ENCODE measurements at places on chromosomes 11 and 22.

GRCh38 chr11:115360186-115360824 lies 143.9 kb downstream of the CADM1 start:
- no peak for DNase-seq

DNA sequence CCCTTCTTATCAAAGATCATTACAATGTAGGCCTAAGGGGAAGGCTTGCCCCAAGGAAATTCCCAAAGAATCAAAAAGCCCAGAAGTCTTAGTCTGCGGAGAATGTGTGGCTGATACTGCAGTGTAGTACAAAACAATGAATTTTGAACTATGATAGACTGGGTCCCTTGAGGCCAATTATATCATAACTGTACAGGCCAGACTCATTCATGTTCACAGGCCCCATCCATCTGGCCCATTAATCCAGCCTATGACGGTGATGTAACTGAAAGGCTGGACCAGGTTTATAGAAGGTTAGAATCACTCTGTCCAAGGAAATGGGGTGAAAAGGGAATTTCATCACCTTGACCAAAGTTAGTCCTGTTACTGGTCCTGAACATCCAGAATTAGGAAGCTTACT lies 35.2 kb downstream of the IGLL1 start:
- DNase-seq: no peak

DNA sequence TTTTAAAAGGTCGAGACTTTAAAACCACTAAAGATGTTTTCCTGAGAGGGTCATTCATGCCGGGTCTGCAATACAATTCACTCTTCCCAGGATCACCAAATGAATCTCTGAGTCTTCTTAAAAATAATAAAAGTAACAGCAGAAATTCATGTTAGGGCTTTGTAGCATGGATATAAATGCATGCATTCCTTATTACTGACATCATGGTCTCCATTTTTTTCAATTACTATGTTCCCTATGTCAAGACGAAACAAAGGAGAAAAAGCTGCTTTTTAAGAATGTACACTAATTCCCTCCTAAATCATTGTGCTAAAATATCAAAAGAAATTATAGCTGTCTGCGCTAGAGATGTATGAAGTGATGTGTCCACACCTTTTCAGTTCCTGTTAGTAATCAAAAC lies 789.9 kb upstream of the LRRC4C start:
- no peak for DNase-seq

DNA sequence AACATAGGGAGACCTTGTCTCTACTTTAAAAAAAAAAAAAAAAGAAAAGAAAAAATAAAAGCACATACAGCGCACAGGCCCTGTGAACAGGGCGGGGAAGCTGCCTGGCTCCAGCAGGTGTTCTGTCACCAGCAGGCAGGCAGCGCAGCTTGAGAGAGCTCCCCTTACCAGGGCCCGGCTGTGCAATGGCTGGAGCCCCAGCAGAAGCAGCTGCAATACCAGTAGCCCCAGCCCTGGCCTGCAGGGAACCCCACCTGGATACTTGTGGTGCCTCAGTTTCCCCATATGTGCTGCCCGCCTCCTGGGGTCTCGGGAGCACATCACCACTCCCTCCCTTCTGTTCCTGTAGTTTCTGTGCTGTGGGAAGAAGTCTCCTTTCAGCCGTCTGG lies 12.3 kb downstream of the TSPAN32 start:
- DNase-seq: no peak

DNA sequence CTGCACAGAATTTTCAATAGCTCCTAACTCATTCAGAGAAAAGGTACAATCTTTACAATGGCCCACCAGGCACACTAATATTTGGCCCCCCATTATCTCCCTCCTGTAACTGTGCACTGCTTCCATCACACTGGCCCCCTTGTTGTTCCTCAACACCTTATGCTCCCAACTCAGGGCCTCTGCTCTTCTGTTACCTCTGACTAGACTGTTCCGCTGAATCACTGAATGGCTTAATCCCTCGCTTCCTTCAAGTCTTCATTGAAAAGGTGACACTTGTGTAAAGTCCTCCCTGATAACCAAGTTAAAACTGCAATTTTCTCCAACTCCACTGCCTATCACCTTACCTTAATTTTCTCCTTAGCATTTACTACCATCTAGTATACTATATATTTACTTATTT lies 21.8 kb downstream of the PIK3C2A start:
- no peak for DNase-seq

- no peak for DNase-seq
Observed at GRCh38 chr11:112967082-112967481, 5.9 kb downstream of the NCAM1 start.

DNA sequence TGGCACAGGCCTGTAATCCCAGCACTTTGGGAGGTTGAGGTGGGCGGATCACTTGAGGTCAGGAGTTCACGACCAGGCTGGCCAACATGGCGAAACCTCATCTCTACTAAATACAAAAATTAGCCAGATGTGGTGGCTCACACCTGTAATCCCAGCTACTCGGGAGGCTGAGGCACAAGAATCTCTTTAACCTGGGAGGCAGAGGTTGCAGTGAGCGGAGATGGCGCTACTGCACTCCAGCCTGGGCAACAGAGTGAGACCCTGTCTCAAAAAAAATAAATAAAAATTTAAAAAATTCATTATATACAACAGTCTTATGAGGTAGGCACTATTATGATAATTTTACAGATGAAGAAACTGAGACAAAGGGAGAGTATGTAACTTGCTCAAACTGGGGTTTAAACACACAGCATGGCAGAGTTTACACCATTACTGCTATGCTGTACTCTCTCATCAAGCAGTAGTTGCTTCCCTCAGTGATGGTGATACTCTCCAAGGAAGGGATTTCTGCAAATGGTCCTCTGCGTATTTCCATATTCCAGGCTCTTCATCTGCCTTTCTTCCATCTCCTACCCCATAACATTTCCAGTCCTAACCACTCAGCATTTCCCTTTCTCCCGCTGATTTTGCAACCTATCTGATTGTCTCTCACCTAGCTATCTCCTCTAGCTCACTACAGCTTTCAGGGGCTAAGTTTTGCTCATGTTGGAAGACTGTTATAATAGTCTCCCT lies 95.3 kb downstream of the CCDC83 start:
- no peak for DNase-seq

GRCh38 chr11:65505466-65506289 lies 6.8 kb downstream of the MALAT1 start:
- DNase-seq: no peak

DNA sequence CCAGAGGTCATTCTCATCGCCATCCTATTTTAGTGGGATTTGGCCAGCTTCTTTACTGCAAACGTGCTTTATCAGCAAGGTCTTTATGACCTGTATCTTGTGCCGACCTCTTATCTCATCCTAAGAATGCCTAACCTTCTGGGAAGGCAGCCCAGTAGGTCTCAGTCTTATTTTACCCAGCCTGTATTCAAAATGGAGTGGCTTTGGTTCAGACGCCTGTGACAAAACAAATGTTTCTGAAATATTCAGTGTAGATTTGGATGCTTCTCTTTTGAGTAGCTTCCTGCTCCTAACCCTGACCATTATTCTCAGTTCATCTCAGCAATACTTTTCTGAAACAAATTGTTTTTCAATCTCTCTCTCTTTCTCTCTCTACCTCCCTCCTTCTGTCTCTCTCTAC lies 60.1 kb downstream of the TRIM44 start:
- no peak for DNase-seq

DNA sequence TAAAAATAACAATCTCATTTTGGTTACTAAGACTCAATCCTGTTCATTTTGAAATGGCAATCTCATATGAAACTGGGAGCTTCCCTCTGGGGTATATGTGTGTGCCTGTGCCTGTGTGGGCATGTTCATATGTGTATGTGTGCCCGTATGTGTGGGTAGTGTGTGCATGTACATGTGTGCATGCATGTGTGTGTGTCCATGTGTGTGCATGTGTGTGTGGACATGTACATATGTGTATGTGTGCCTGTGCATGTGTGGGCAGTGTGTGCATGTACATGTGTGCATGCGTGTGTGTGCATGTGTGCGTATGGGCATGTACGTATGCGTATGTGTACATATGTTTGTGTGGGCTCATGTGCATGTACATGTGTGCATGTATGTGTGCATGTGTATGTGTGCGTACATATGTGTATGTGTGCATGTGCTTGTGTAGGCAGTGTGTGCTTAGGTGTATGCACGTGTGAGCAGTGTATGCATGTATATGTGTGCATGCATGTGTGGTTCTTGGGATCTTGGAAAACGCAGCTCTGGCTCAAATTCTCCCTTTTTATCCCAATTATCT lies 24.5 kb upstream of the CACNG2 start:
- DNase-seq: no peak

GRCh38 chr11:33554219-33554618 lies 146.4 kb downstream of the C11orf91 start:
- DNase-seq: no peak

GRCh38 chr11:68505596-68505995 lies 45.0 kb downstream of the PPP6R3 start:
- no peak for DNase-seq

Measured in mesothelial cell of epicardium (in vitro differentiated cells).